Dermis microvascular lymphatic vessel endothelial cell (primary cell): ENCODE measurements at places on chromosomes 5 and 9.

DNA sequence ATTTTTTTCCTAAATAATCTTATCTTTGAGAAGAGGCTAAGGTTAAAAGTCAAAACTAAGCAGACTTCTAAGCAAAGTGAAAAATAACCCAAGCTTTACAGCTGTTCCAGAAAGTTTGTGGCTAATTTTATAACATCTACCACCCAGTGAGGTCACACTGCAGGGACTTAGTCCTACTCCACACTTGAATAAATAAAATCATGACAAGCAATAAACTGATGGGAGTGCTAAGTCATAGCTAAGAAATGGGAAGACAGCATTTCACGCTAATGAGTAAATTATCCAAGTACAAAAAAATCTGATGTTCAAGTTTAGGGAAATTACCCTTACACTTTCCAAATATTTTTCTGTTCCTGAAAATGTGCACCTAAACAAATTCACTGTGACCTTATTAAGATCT, 47.7 kb downstream of the ZNF608 start:
- no peak for DNase-seq

GRCh38 chr9:21672140-21672539, 130.3 kb upstream of the MTAP start:
- no peak for DNase-seq

GRCh38 chr9:93467062-93467416, 13.7 kb upstream of the FAM120AOS start:
- no peak for DNase-seq

DNA sequence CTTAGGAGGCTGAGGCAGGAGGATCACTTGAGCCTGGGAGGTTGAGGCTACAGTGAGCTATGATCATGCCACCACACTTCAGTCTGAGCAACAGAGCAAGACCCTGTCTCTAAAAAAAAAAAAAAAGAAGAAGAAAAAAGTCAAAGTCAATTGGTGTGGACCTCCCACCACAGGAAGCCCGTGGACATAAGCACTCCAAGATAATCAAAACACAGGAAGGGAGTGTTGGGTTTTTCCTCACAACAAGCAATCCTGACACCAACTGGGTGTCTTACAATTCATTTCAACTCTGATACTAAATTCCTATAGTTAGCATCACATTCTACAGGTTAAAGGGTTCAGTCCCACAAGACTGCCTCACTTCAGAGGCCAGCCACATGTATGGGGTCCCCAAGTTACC, 70.7 kb downstream of the PDE6A start:
- peak; percentile 62 for DNase-seq

DNA sequence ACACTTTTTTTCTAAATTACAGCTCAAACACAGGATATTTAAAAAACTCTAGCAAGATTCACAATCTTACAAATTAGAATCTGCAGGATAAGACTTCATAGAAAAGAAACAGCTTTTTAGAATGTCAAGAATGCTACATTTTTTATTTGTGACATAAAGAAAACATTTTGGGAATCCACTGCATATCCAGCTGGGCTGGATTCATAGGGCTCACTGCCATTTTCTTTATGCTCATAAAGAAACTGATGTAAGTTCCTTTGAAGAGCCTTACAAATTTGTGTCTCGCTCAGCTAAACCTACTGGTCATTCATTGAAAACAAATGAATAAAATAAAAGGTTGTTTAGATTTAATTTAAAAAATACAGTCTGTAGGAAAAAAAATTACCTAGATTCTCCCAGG, 332.3 kb downstream of the TRPM3 start:
- no peak for DNase-seq

DNA sequence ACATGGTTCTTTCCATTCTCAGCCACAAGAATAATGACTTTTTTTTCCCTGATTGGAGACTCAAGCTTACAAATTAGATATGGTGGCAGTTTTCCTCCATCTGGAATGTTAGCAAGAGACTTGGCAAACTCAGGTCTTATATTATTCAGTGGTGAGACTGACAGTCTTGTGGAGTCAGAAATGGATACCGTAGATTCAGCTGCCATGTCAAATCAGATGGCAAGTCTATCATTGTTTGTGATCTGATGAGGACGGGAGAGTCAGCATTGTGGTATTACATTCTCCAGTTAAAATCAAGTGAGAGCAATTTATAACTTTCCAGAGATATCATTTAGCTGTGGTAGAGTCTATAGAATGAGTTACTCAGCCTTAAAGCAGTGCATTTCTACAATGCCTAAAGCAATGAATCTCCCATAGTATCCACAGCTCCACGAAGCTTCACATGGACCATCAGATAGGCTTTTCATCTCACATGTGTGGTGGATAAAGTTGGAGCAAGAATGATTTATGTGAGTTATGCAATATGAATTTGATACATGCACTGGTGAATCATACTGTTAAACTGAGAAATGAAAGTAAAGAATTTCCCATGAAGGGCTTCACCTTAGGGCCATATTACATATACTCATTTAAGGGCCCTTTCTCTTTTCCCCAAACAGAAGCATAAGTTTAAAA, 430.6 kb downstream of the ZNF608 start:
- no peak for DNase-seq

DNA sequence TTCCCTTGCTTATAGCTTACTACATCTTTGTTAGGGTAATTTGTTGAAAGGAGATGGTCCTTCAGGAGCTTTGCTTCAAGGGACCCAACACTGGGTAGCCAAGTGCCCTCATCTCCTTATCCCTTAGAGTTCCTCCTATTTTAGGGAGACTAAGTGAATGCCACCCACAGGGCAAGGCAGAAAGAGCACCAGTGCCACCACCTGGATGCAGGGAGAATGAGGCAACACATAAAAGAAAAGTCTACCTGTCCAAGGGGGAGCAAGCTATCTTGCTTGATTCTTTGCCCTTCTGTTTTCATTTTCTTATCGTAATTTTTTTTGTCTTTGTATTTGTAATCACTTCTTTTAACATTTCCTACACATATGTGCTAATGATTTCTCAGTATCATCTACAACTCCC, 205.5 kb downstream of the NPR3 start:
- DNase-seq = no peak

DNA sequence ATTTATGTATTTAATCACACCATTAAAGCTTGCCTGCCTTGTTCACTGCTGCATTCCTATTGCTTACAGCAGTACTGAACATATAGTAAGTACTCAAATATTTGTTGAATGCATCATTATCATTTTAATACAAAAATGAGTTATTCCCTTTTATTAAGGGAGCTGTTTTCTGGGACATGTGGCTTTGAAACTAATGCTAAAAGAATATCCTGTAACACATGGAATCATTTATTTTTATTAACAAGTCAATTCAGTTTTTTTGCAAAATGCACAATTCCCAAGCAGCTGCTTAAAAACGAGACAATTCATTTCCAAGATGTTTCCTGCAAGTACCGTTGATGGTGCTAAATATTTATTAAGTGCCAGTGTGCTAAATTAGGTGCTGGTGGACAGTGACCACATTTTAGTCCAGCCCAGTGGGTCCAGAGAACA, 148.3 kb upstream of the NR3C1 start:
- no peak for DNase-seq

- no peak for DNase-seq
Measured at GRCh38 chr5:160493806-160494338, 72.2 kb downstream of the PTTG1 start.

GRCh38 chr5:17224858-17225511, 7.6 kb downstream of the BASP1 start:
- DNase-seq = no peak

DNA sequence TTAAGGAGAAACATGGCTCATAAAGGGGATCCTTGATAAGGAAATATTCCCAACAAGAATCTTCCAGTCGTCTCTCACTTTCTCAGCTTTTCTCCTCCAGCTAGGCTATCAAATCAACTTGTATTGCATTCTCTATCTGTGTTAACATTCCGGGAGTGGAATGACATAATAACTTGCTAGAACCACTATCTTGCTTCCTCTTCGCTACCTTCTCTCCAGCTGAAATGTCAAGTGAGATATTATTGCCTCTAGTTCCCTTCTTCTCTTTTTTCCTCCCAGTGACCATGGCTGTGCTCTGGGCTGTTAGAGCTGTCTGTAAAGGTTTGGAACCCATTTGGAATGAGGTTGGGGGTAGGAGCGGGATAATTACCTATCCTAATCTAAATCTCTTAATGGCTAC, 1329.5 kb upstream of the WWC1 start:
- DNase-seq = no peak

DNA sequence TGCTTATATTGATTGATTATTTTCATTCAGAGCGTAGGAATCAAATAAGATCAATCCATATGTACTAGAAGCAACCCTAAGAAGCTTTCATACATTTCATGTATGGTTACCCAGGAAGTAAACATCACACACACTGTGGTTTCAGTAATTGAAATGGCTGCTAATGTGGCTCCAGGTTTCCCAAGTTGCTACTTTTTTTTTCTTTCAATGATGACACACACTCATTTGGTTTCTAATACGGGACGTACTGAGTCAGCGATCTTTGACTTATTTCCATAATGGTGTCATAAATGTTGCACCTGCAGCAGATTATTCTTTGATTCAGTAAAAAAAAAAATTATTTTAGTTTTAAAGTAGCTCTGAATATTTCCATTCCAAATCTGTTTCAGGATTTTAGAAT, 248.6 kb downstream of the CTNND2 start:
- no peak for DNase-seq

GRCh38 chr5:106825374-106825773, 845.4 kb downstream of the EFNA5 start:
- DNase-seq = no peak

- DNase-seq = peak; percentile 43
Measured at GRCh38 chr9:112487008-112487798, 576 bp downstream of the KIAA1958 start.

- no peak for DNase-seq
Measured at GRCh38 chr9:70324963-70325362, 66.2 kb downstream of the SMC5 start.
